ENCODE measurements at places on chromosomes 16 and 17. TPM values are rescaled to one million over a fixed set of nuclear protein-coding genes. Genes with fewer than 3 reads are reported as not detected.

KRT28 gene
- total RNA-seq = not detected

ACSM3 gene
- 4.4 TPM for total RNA-seq

TNFSF13 gene
- total RNA-seq = 6.6 TPM

TP53TG3 gene
- not detected for total RNA-seq

TBC1D3L gene
- 3.0 TPM for total RNA-seq

GNG13 gene
- not detected for total RNA-seq

DNA sequence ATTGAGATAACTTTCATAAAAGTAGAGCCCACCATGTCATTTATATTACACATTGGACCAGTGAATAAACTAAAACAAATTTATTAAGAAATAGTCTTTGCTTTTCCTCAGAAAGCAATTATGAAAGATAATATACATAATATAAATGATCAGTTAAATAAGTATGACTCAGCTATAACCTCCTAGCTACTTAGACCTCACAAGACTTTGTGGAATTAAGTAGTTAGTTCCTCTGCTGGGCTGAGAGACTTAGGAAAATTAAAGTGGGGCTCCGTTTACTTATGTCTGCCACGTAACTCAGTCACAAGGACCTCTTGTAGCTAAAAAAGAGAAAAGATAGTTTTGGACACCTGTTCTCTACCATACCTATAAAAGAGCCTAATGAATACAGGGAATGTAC, 76.9 kb downstream of the MRTFB start:
- no peak for DNase-seq

DNA sequence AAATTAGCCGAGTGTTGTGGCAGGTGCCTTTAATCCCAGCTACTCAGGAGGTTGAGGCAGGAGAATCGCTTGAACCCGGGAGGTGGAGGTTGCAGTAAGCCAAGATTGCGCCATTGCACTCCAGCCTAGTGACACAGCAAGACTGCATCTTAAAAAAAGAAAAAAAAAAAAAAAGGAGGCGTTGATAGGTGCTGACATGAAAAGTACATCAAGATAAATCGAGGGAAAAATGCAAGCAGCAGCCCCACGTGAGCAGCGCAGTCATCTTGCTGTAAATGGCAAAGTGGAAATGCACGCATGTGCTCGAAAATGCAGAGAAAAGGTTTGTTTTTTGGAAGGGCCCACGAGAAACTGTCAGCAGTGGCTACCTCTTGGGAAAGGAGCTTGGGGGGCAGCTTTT, 20.9 kb downstream of the MXRA7 start:
- no peak for DNase-seq

- no peak for DNase-seq
These were observed 27.1 kb upstream of the CREBBP start for GRCh38 chr16:3907586-3907985.

DNA sequence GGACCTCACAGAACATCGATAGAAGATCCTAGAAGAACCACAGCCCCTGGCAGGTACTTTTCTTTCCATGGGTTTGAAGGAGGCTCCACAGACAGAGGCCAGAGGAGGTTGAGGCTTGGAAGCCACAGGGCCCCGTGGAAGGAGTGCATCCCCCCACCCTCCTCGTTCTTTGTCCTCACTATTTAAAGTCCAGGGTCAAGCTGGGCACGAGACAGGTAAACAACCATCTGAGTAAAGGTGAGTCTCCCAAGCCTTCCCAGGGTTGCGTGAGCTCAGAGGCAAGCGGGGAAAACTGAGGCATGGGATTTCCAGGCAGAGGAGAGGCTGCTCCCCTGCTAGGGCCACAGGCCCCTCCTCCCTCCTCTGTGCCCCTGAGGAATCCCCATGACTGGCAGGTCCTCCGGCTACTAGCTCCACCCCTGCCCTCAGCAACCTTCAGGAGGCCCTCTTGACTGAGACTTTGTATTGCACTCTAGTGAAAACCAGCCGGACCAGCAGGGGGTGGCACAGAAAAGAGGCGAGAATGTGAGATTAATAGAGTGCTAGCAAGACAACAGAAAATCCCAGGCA, 927 bp upstream of the SULT1A2 start:
- DNase-seq = no peak

DNA sequence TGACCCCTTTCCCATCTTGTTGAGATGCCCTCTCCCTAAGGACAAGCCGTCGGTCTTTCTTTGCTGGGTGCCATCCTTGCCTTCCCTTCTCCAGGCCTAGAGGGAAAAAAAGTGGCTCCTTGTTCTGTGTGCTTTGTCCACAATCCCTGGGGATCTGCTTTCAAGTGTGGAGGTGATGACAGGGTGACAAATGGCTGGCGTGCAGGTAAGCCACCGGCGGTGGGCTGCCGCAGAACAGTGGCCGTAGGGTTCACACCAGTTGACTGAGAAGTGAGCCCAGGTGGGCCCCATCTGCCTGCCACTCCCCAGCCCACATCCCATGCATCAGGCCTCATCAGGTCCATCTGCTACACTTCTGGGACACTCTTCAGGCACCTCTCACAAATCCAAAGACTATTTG, 11.4 kb upstream of the CALB2 start:
- no peak for DNase-seq

- DNase-seq = no peak
These were observed 60.1 kb downstream of the BRIP1 start for GRCh38 chr17:61803216-61803615.

GRCh38 chr17:80691784-80692183, 147.1 kb downstream of the RPTOR start:
- no peak for DNase-seq

- DNase-seq = no peak
These were observed 120.2 kb downstream of the SMG6 start for GRCh38 chr17:2183346-2183745.

DNA sequence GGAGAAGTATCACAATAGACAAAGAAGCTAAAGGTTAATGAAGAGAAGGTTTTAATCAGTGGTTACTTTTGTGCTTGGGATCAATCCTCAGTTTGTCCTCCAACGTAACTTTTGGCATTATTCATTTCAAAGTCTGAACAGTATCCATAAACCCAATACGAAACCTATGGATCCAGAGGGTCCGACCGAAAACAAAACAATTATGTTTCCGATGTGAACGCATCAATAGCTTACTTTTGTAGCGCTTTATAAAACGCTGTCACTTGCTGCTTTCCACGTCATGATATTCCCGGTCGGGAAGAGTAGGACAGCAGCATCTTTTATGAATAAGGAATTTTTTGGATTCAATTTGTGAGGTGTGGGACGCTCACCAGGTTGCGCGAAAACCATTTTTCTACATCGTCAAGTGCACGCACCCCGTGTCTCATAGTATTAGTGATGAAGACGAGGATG, 383.8 kb downstream of the ZFHX3 start:
- DNase-seq = peak; percentile 46

DNA sequence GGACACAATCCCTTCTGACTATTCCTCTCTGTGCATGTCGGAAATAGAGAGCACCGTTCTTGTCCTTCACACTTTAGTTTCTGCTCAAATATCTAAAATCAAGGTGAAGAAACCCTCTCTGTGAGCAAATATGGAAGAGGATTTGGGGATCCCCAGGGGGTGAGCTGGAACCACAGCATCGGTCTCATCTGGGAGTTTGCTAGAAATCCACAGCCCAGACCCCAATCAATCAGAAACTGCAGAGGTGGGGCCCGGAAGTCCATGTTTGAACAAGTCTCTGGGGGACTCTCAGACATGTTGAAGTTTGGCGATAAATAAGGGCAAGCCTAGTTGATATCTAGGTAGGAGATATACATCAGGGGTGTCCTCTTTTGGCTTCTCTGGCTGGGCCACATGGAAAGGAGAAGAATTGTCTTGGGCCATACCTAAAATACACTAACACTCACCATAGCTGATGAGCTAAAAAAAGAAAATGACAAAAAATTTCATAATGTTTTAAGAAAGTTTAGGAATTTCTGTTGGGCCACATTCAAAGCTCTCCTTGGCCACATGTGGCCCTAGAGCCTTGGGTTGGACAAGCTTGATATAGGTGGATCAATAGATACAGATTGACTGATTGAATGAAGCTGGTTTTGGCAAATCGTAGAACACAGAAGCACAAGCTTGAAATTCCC, 168.0 kb upstream of the FOXF1 start:
- DNase-seq = no peak

DNA sequence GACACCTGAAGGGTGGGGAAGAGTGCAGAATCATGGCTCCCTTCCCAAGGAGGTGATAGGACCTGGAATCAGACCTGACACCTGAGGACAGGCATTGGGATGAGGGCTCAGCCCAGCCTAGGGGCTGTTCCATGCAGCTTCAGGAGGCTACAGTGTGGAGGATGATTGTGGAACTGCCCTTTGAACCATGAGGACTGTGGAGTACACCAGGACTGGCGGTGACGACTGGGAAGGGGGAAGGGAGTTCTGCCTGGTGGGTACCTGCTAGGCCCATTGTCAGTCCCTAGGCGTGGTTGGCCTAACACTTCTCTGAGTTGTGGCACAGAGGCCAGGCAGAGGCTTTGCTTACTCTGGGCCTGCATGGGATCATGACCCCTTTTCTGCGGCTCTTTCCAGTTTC, 76.1 kb downstream of the MPRIP start:
- no peak for DNase-seq

- DNase-seq = no peak
These were observed 97.8 kb downstream of the BANP start for GRCh38 chr16:88048985-88049384.

GRCh38 chr16:66113223-66113622, 253.3 kb upstream of the CDH5 start:
- DNase-seq = no peak

DNA sequence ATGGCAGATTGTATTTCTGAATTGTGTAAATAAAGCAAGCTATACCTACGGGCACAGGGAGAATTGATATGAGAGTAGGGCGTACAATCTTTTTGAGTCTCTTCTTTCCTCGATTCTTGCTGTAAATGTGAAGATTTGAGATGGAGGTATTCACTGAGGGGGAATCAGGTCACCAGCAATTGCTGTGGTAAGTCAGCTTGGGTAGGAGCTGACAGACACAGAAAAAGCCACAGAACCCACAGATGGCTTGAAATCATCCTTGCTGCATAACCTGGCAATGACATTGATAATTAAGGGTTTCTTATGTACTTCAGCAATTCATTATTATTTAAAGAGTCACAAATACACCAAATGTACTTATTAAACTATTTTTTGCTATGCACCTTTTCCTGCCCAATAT, 164.2 kb downstream of the CNTNAP4 start:
- DNase-seq = no peak

Measured in tongue (tissue), 3 donors.